Left renal cortex interstitium (tissue), 4 donors: ENCODE measurements at places on chromosomes 5 and 9.

GRCh38 chr9:7366121-7366520 is 433.5 kb downstream of the DMAC1 start:
- DNase-seq = no peak

- DNase-seq = no peak
These were observed 125.5 kb upstream of the WWC1 start for GRCh38 chr5:168165977-168166376.

DNA sequence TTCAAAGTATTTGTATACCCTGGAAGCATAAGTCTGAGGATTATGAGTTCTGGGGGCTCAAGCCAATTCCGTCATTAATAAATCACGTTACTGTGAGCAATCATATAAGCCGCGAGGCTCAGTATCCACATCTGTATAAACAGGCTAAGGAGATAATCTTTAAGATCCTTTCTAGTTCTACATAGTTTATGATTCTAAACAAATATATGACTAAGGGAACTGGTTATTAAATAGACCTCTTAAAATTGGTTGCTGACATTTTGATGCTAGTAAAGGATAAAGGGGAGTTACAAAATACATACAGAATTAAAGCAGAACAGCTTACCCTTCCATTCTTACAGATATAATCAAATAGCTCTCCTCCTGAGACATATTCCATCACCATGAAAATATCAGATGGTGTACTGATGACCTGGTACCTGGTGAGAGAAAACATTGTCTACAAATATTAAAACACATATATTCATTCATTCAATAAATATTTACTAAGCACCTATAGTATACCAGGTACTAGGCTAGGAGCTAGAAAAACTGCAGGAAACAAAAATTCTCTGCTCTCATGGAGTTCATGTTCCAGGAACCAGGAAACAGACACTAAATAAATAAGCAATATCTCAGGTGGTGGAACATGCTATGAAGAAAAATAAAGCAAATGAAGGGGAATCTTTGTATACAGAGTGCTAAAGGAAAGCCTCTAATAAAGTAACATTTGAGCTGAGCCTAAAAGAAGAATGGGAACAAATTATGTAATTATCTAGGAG is 19.5 kb upstream of the TTC33 start:
- no peak for DNase-seq

DNA sequence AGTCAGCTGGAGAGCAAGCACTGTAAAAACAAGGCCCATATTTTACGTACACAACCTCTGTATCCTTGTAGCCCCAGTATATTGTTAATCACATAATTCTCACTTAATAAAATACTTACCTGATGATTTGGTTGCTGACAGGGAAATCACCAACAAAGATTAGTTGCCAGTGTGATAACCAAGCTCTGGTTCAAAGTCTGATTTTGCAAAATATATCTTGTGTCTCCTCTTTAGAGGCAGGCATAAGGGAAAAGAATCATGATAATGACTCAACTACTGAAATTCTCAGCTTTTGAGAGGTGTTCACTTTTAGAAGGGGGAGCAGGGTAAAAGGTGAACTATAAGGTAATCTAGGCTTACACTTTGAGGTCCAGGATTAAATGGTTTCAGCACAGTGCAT is 351.1 kb upstream of the CD180 start:
- DNase-seq = no peak

DNA sequence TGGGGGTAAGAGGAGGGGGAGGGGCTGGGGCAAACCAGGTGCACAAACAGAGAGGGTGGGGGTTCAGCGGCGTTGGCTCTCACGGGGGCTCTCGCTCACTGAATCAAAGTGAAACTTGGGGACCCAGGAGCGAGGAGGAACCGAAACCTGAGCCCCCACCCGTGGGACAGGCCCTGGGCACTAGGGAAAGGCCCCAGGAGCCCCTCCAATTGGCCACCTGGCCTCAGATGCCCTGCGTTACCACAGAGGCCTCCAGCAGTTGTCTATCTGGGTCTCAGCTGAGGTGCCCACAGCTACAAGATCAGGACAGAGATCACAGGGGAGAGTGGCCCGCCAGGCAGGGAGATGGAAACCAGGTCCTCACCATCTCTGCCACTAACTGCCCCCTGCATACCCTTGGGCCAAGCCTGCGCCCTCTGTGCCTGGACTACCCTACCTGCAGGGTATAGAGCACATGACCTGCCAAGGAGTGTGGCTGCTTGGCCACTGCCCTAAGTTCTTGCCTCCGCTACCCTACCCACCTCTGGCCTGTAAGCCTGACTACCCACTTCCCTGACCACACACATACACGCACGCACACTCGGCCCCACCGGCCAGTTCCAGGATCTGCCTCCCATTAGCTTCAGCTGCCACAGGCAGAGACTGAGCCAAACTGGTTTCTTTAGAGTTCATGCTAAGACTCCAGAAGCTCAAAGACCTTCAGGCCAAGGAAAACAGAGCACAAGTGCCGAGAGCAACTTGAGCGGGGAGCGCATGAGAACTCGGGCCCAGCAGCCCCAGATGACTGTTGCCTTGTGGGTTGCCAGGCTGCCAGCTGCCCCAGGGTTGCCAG is 39.9 kb downstream of the PAX5 start:
- DNase-seq = no peak

DNA sequence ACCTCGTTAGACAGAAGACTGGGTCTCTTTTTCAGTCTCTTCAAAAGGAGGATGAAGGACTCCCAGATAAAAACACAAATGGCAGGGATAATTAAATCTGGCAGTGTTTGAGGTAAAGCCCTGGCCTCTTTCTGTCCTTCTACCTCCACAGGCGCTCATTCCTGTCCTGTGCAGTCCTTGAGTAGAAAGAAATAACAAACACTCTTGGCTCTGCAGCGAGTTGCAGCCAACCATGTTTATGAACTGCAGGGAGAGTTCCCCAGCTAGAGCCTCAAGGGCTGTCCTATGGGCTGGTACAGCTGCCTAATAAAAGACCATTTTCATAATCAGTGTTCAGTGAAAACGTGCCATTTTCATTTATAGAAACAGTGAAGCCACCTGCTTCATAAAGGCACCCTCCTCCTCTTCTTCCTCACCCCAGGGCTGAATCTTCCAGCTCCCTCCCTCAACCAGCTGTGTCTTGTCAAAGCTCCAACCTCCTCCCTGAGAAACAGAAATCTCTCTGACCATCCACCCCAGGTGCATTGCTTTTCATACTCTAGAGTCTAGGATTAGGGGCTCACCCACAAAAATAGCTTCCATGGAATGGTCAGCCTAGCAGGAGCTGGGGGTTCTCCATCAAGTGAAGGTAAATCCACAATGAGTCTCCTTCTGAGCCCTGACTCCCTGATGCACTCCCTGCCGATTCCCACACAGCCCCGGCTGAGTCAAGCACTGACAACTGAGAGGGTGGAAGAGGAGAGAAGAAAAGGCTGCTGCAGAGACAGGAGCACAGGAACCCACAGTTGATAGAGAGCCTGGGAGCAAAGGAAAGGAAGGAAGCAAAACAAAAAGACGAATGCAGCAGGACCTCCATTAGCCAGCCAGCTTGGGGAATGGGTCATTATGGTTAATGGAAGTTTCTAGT is 150.7 kb downstream of the CMYA5 start:
- no peak for DNase-seq

- no peak for DNase-seq
These were observed 114.1 kb downstream of the PDE4D start for GRCh38 chr5:59779453-59779852.

DNA sequence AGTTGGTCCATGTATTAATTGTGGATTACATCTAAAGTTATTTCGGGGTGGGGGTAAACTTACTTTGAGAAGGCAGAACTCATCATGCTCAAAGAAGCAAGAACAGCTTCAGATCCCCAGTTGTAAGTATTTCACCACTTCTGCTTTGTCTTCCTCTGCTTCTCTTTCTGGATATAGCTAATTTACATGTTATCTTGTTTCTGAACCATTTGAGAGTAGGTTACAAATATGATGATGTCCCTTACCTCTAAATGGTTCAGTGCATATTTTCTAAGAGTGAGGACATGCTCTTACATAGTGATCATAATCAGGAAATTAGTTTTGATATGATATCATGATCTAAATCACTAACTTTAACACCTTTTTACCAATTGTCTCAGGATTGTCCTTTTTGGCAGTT is 11.9 kb downstream of the TRIO start:
- no peak for DNase-seq
